ENCODE measurements at places on chromosomes 2 and 18.

GRCh38 chr2:206837775-206838174, 72.4 kb downstream of the FASTKD2 start:
- no peak for DNase-seq

- no peak for DNase-seq
These were observed 301.7 kb downstream of the ALK start for GRCh38 chr2:29619689-29620088.

DNA sequence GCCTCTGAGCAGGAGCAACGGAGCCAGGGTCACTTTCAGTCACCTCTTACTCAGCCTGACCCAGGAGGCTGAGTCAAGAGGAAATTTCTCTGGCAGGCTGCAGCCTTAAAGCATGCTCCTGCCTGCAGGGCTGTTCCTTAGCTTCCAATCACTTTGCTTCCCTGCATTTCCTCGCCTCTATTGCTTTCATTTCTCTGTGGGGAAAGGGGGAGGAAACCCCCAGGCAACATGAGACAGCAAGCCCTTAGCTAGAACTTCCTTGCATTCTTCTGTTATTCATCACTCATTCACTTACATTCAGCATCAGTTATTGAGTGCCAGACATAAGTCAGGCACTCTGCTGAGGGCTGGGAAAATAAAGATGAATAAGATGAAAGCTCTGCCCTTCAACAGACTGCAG, 13.0 kb downstream of the XDH start:
- DNase-seq, result no peak

DNA sequence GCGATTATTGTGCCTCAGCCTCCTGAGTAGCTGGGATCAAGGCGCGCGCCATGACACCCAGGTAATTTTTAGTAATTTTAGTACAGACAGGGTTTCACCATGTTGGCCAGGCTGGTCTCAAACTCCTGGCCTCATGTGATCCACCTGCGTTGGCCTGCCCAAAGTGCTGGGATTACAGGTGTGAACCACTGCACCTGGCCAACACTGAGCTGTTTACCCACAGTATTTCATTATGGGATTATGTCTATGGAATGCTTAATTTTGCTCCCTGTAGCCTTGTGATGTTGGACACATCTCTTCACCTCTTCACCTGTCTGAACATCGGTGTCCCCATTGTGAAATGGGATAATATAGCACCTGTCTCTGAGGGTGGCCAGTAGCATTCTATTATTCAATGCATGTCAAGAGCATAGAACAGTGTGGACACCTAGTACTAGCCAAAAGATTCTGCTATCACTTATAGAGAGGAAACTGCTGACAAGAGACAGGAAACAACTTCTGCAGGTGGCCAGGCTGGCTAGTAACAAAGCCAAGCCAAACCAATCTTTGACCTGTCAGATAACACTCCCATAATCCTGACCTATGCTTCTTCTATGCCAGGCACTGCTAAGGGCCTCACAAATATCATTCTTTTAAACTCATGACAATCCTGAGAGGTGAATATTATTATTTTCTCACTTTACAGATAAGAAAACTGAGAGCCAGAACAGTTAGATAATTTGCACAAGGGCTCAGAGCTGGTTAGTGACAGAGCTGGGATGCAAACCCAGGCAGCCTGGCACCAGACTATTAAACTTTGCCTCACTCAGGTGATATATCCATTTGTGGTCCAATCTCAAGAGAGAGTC, 29.4 kb upstream of the REEP1 start:
- DNase-seq, result no peak

DNA sequence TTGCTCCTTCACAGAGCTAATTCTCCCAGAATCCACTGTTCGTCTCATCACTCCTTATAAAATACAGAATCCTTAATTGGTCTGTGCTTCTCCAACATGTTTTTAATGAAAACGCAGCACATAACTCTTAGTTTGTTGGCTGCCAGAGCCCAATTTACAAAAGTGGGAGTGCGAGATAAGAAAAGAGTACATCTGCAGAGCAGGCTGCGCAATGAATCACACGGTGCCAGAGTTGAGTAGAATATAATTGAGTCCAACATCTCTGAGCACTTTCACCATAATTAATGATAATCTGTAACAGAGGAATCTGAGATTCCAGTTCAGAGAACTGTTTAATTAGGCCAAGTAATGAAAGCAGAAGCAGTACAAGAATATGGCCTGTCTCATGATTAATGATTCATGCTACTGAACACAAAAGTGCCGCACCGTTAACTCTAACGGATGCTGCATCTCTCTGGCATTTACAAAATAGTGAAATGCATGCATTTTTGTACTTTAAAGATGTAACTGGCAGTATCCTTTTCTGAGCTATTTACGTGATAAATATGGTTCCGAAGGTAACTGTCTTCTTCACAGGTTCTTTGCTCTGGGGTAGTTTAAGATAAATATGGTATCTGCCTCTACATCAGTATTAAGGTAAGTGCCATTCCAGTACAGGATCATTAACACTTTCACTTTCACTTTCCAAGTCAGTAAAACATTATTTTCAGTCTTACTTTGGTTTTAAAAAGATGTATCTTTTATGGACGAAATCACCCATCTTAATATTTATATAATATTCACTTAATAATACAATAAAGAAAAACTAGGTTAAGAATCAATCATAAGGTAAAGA, 785.6 kb downstream of the NR4A2 start:
- no peak for DNase-seq

GRCh38 chr2:112920923-112921532, 10.1 kb downstream of the IL37 start:
- DNase-seq, result no peak

- DNase-seq, result no peak
These were observed 149.2 kb downstream of the TGIF1 start for GRCh38 chr18:3599195-3599594.

- DNase-seq, result no peak
These were observed 100.9 kb downstream of the WDSUB1 start for GRCh38 chr2:159185401-159186130.

- no peak for DNase-seq
These were observed 300.5 kb downstream of the ALK start for GRCh38 chr2:29620890-29621289.

GRCh38 chr18:26479681-26480079, 68.7 kb downstream of the KCTD1 start:
- no peak for DNase-seq

DNA sequence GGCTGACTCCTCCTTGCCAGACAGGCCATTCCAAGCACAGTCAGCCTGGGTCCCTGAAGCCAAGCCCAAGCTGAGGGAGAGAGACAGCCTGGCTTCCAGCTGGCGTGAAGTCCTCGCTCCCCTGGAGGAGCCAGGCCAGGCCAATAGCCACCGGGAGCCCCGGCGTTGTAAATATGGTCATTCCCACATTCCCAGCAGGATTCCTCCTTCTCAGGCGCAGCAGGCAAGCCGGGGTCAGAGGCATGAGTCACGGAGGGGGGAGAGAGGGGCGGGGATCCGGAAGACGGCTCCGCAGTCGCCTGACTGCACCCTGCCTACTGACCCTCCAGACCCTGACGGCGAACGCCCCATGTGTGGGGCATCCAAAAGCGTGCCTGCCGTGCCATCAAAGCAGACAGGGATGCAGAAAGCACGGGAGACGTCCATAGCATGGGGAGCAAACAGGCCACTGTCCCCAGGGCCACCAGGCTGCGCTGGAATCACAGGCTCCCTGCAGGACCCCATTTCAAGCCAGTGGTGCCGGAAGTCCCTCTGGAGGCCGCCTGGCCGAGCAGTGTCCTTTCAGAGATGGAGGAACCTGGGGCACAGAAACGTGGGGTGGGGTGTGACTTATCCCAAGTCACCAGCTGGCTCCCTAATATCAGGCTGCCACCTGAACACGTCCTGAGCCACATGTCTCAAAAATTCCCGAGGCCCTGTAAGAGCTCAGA, 48.2 kb downstream of the TWIST2 start:
- no peak for DNase-seq

- no peak for DNase-seq
These were observed 41.2 kb upstream of the HNRNPA3 start for GRCh38 chr2:177171418-177171865.

- DNase-seq, result no peak
These were observed 57.3 kb upstream of the TANK start for GRCh38 chr2:161102770-161103450.

DNA sequence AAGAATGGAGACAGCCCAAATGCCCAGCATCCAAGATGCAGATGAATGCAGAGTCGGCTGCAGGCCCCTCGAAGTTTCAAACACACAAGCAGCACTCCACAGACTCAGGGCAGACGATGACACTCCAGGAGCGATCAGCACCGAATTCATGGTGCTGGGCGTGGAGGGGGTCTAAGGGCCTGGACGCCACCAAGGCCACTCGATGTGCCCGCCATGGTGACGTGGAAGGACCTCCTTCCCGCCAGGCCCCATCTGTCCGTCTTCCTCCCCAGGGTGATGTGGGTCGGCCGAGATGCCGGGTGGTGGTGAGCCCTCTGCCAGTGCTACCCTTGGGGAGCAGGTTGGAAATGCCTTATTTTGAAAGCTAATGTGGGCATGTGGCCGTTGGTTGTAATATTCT, 9.4 kb downstream of the KIF1A start:
- DNase-seq, result no peak

GRCh38 chr2:12953596-12953995, 236.9 kb downstream of the TRIB2 start:
- DNase-seq, result no peak

DNA sequence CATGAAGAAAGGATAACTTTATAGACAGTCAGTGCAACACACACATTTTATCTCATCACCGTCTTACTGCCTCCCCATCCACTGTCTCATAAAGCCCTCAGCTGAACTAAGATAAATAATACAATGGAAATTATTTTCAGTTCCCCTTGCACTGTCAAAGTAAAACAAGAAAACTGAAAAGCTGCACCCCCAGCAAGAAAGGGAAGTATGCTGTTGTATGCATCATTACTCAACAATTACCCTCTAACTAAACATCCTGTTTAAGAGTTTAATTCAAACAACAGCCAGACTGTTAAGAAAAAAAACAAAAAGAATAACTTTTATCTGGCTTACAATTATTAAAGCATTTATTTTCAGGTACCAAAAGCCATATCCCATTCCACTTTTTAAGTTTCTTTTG, 25.0 kb downstream of the MPPE1 start:
- DNase-seq, result no peak

DNA sequence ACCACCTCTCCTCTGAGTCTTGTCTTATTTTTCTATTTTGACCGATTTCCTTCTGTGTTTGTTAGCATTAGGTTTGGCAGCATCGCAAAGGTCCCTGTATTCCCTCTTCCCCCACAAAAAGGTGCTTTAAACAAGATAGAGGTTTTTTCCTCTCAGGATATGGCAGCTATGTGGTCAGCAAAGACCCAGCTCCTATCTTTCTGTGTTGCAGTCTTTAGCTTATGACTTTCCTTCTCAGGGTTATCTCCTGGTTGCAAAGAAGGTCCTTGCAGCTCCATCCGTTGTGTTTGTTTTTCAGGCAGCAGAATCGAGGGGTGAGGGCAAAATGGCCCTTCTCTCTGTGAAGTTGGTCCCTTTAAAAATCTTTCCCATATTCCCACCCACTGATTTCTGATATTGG, 38.4 kb downstream of the GALNT1 start:
- DNase-seq, result no peak

DNA sequence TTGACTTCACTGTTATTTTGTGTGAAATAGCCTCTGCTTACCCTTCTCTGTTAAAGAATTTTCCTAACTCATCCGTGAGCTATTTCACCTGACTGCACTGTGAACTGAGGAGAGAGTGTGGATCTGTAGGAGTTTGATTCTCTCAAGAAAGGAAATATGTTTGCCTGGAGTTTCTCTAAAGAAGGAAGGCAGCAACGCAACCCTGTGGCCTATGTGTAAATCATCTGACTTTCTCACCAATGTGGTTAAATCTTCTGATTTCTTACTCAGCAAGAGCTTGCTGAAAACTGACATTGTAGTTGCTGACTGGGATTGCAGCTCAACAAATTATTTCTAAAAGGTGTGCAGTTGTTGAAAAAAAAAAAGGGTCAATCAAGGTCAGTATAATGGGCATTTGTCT, 153.9 kb upstream of the PELI1 start:
- no peak for DNase-seq
